ENCODE measurements at places on chromosomes 7 and 10.

DNA sequence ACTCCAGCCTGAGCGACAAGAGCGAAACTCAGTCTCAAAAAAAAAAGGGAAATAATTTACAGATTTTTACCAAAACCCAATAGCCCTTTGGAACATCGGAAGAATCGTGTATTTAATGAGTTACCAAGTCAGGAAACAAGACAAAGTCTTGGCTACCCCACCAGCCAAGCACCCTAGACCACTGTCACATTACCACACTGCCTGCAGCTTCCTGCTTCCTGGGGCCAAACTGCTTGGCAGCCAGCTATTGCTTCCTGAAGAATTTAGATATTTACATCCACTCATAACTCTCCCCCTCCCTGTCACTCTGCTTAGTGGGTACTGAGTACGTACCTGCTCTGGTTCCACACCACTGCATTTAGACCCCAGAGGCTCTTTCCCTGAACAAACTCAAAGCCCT, 14.1 kb upstream of the TNPO3 start:
- no peak overlapping the region for H3K27ac ChIP-seq
- H3K4me1 ChIP-seq: peaks cover 6% of the 10 kb centered on the region
- H3K27me3 ChIP-seq: peaks cover 10% of the 10 kb centered on the region
- DNase-seq: no peak
- H3K4me3 ChIP-seq: no peak overlapping the region

DNA sequence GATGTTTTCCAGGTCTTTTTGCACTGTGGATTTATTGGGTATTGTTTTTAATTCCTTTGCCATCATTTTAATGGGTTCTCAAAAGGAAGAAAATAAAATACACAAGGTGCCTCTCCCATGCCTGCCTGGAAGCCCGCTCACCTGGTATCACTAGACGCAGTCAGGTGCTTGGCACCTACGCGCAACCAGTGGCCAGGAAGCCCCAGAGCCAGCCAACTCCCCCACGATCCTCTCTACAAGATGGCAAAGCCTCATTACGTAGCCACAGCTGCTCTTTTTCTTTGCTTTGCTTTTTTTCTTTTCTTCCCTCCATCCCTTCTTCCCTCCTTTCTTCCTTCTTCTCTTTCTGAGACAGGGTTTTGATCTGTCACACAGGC, 34.3 kb downstream of the BAIAP2L1 start:
- H3K4me3 ChIP-seq: no peak overlapping the region
- no peak overlapping the region for H3K27ac ChIP-seq
- DNase-seq: no peak
- H3K27me3 ChIP-seq: no peaks in the 10 kb centered on the region

DNA sequence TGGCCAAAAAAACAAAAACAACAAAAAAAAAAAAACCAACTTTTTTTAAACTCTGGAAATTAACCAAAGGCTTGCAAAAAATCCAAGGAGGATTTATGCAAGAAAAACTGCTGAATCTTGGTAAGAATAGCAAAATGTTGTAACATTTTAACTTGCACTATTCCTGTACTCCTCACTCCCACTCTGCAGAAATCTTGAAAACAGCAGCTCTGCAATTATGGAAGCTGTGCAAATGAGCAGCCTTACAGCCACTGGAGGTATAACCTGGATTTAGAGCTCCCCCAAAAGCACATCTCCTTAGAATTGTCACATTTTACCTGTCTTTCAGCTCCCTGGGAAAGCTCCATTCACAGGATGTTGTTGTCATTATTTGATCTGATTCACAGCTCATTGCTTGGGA, 41.8 kb upstream of the LRGUK start:
- DNase-seq: no peak
- H3K4me1 ChIP-seq: no peaks in the 10 kb centered on the region
- H3K36me3 ChIP-seq: peaks cover 5% of the 10 kb centered on the region
- no peaks in the 10 kb centered on the region for H3K27me3 ChIP-seq
- H3K4me3 ChIP-seq: no peak overlapping the region

DNA sequence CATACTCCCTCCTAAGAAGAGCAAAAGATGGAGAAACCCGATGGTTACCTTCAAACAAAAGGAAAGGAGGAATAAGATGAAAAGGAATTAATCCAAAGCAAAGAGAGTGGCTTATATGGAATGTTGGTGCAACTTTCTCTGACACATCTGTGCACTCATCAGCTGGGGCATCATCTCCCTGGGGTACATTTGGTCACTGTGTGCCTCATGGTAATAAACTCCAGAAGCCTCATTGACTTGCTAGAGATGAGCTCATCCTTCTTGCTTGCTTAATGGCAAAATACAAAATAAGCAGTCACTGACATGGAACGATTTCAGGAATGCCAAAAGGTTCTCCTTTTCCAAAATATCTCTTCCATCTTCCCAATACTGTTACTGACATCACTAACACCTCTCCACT, 22.5 kb downstream of the CAV1 start:
- peaks cover 28% of the 10 kb centered on the region for H3K27me3 ChIP-seq
- H3K4me3 ChIP-seq: no peak overlapping the region
- peaks cover 5% of the 10 kb centered on the region for H3K4me1 ChIP-seq
- no peak overlapping the region for H3K27ac ChIP-seq
- H3K36me3 ChIP-seq: no peaks in the 10 kb centered on the region

- H3K27me3 ChIP-seq: no peaks in the 10 kb centered on the region
- no peaks in the 10 kb centered on the region for H3K4me1 ChIP-seq
- no peak overlapping the region for H3K27ac ChIP-seq
- DNase-seq: no peak
- H3K4me3 ChIP-seq: no peak overlapping the region
- H3K36me3 ChIP-seq: no peaks in the 10 kb centered on the region
Observed at GRCh38 chr7:133985300-133985699, 141.8 kb upstream of the LRGUK start.

- no peaks in the 10 kb centered on the region for H3K27me3 ChIP-seq
- peak overlapping the region; percentile 96 for H3K4me3 ChIP-seq
- no peak for DNase-seq
- peaks cover 19% of the 10 kb centered on the region for H3K36me3 ChIP-seq
Observed at GRCh38 chr7:39622609-39623008, 763 bp upstream of the RALA start.

DNA sequence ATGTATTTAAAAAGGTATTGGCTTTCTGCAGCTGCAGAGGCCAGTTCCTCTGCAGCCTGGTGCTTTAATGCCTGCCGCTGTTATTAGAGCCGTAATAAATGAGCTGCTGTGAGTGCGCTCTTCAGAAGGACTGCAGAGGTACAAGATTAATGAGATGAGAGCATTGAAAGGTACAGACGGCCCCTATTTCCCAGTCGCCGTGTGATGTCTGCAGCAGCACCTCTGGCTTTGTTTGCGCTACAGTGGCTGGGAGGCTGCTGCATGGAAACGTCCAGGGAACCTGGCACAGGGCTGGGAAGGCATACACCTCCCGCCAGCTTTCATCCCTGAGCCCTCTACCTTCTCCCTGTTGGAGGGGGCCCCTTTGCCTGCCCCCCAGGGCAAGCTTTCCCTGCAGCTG, 383.8 kb upstream of the ZMIZ1 start:
- no peak for DNase-seq
- no peak overlapping the region for H3K27ac ChIP-seq
- H3K27me3 ChIP-seq: peaks cover 30% of the 10 kb centered on the region
- no peaks in the 10 kb centered on the region for H3K36me3 ChIP-seq

GRCh38 chr7:158264881-158265742, 322.5 kb downstream of the PTPRN2 start:
- no peak for DNase-seq
- no peaks in the 10 kb centered on the region for H3K4me1 ChIP-seq
- no peaks in the 10 kb centered on the region for H3K36me3 ChIP-seq
- H3K27me3 ChIP-seq: no peaks in the 10 kb centered on the region

- peaks cover 11% of the 10 kb centered on the region for H3K4me1 ChIP-seq
- H3K36me3 ChIP-seq: peaks cover 59% of the 10 kb centered on the region
- H3K27me3 ChIP-seq: peaks cover 6% of the 10 kb centered on the region
- DNase-seq: no peak
Observed at GRCh38 chr10:133419211-133419950, 5.0 kb downstream of the SPRN start.

DNA sequence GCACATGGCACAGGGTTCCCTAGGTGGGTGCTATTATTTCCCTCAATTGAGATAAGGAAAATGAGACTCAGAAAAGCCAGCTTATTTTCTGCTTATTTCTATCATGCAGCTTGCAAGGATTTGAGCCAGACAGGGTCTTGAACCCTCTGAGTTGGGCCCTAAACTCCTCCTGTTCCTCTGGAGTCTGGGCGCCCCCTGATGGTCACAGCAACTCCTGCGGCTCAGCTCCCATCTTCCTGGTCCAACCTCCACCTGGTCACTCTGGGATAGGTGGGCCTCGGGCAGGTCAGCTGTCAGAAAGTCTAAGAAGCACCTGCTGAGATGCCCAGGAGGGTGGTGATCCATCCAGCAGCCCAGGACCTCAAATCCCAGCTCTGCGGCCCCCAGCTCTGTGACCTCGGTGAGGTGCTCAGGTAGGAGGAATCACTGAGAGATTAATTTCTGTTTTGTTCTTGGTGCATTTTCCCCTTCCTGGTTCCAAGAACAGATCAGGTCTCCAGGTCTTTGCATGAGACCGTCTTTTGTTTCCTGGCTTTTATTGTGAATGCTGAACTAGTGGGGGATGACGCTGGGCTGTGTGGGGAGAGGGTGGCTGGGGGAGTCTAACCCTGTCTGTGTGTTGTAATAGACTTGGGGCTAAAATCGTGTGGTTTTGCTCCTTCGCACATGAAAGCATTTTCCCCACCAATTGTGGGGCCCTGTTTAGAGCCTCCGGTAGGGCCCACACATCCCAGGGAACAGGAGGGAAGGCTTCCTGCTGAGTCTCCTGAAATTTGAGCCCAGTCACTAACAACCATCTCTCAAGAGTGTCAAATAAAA, 32.8 kb downstream of the TMEM130 start:
- DNase-seq: peak; percentile 35
- H3K4me1 ChIP-seq: peaks cover 2% of the 10 kb centered on the region
- H3K27me3 ChIP-seq: peaks cover 18% of the 10 kb centered on the region
- H3K36me3 ChIP-seq: no peaks in the 10 kb centered on the region

GRCh38 chr7:379456-380138, 89.6 kb downstream of the FOXL3 start:
- peak; percentile 50 for DNase-seq
- no peak overlapping the region for H3K4me3 ChIP-seq
- peaks cover 8% of the 10 kb centered on the region for H3K27me3 ChIP-seq
- H3K27ac ChIP-seq: no peak overlapping the region
- no peaks in the 10 kb centered on the region for H3K36me3 ChIP-seq
- H3K4me1 ChIP-seq: peaks cover 23% of the 10 kb centered on the region

DNA sequence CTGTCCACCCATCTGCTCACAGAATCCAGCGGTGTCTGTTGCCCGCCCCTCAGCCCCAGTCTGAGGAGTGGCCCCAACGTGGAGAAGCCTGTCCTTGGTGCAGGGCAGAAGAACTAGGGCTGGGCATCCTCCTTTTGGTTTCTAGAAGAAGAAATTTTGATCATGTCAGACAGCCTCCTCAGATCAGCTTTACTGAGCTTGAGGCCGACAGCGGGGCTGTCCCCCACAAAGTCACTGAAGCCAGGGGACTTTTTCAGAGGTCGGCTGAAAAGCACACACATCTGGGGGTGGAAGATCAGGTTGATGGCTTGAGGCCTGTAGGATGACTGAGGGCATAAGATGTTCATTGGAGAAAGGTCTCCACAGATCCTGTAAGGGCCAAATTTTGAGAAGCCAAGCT, 767.9 kb downstream of the GRID1 start:
- H3K27me3 ChIP-seq: no peaks in the 10 kb centered on the region
- no peak for DNase-seq
- H3K36me3 ChIP-seq: no peaks in the 10 kb centered on the region
- H3K4me1 ChIP-seq: peaks cover 30% of the 10 kb centered on the region

GRCh38 chr10:36220151-36220550, 578.1 kb upstream of the FZD8 start:
- DNase-seq: no peak
- no peaks in the 10 kb centered on the region for H3K36me3 ChIP-seq
- H3K27ac ChIP-seq: no peak overlapping the region
- no peak overlapping the region for H3K4me3 ChIP-seq
- no peaks in the 10 kb centered on the region for H3K4me1 ChIP-seq
- no peaks in the 10 kb centered on the region for H3K27me3 ChIP-seq

DNA sequence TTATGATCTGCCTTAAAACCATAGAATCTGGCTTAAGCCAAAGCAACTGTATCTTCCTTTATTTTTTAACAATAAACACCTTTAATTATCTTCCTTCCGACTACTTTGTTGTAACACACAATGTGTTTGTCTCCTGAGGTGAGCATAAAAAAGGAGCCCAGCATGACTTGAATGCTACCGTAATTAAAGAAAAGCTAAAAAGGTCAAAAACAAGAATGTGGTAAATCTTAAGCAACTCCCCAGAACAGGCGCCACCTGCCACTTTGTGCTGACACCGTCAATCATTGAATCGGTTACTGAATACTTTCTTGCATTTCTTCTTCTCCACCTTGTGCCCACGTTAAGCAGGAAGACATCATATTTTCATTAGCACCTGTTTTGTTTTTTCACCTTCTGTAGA, 569.9 kb upstream of the C7orf33 start:
- no peaks in the 10 kb centered on the region for H3K36me3 ChIP-seq
- no peak overlapping the region for H3K4me3 ChIP-seq
- H3K4me1 ChIP-seq: no peaks in the 10 kb centered on the region
- H3K27ac ChIP-seq: no peak overlapping the region

DNA sequence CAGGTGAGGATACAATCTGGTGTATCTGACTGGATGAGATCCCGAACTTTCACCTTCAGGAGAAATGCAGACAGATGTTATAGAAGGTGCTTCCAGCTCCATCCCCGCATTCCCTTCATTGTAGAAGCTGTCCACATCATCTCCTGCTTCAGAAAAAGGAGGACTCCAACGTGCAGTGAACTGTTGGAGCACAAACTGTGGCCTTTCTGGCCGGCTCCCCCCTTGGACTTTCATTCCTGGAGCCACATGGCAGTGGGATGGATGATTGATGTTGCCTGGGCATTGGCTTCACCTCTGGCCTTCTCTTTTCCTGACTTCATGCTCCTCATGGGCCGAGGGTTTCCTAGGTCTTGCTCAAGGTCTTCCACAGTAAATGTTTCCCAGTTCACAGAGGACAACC, 29.6 kb upstream of the ZNF273 start:
- DNase-seq: no peak
- H3K27me3 ChIP-seq: peaks cover 32% of the 10 kb centered on the region

GRCh38 chr10:99674762-99675161, 15.5 kb downstream of the ENTPD7 start:
- no peak for DNase-seq
- H3K36me3 ChIP-seq: peaks cover 18% of the 10 kb centered on the region
- no peak overlapping the region for H3K4me3 ChIP-seq
- no peak overlapping the region for H3K27ac ChIP-seq

GRCh38 chr7:56105508-56105907, 768 bp downstream of the CHCHD2 start:
- peak overlapping the region; percentile 97 for H3K4me3 ChIP-seq
- DNase-seq: no peak
- H3K27ac ChIP-seq: peak overlapping the region; percentile 99

Measured in activated T-cell treated with anti-CD3 and anti-CD28 coated beads, Interleukin-2, amount 50 U/mL, for 24 hours (primary cell).